ENCODE measurements at places on chromosomes 3 and 15.

GRCh38 chr3:171646357-171647133, 163.7 kb downstream of the PLD1 start:
- no peak for DNase-seq

GRCh38 chr3:116097226-116097625, 348.1 kb downstream of the LSAMP start:
- no peak for DNase-seq

DNA sequence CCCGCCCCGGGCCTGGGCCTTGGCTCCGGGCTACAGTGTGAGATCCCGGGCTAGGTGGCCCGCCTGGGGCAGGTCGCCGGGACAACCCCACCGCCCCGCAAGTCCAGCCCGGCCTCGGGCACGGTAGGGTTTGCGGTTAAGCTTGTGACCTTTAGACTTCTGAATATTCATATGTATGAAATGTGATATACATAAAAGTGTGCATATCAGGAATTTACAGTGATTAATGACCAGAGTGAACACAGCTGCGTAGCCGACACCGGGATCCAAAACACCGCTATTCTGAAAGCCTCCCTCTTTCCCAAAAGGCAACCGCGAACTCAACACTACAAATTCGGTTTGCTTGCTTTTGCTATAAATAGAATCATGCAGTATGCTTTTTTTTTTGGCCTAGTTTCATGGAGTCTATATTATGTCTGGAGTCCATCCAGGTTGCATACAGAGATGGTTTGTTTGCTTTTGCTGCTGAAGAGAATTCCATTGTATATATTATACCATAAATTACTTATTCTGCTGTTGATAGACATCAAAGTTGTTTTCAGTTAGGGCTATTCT, 636 bp upstream of the SNRPA1 start:
- DNase-seq: no peak

DNA sequence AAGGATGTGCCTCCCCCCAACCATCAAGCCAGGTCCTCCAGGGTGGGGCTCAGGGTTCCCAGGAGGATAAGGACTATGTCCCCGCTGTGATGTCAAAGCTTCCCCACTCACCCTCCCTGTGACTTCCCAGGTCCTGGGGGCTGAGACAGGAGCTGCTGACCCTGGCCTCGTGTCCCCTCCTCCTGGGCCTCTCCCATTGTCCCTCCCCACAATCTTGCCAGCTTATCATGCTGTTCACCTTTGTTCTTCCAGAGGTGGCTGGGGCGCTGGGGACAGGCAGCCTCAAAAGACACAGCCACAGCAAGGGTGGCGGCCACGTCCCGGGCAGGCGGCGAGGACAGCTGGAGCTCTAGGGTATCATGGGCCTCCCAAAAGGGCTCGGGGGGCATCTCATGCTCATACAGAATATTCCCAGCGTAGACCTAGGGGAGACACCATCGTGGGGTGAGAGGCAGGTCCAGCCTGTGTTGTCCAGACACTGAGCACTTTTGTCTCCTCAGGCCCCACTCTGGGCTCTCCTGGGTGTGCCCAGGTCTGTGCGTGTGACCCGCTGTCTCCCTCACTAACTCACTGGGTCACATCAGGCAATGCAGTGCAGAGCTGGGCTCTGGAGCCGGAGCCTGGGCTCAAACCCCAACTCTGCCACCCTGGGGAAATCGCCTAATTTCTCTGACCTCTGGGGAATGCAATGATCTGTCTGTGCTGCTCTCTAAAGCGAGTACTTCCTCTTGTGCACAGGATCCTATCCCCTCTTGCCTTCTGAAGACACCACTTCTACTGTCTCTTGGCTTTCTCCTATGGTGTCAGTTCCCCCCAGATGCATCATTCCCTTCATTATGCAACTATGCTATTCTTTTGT, 30.0 kb downstream of the SNX33 start:
- DNase-seq: no peak

DNA sequence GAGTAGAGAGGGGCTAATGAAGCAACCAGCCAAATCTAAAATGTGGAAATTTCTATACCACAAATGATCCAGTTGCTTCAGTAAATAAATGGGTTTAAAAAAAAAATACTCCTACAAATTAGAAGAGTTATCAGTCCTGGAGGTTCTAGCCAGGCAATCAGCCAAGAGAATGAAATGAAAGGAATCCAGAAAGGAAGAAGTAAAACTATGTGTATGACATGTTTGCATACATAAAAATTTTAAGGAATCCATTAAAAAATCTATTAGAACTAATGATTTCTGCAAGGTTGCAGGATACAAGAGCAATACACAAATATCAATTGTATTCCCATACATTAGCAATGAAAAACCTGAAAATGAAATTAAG, 9.6 kb downstream of the MESP2 start:
- DNase-seq: no peak

- no peak for DNase-seq
Observed at GRCh38 chr3:4601892-4602291, 108.7 kb downstream of the ITPR1 start.

DNA sequence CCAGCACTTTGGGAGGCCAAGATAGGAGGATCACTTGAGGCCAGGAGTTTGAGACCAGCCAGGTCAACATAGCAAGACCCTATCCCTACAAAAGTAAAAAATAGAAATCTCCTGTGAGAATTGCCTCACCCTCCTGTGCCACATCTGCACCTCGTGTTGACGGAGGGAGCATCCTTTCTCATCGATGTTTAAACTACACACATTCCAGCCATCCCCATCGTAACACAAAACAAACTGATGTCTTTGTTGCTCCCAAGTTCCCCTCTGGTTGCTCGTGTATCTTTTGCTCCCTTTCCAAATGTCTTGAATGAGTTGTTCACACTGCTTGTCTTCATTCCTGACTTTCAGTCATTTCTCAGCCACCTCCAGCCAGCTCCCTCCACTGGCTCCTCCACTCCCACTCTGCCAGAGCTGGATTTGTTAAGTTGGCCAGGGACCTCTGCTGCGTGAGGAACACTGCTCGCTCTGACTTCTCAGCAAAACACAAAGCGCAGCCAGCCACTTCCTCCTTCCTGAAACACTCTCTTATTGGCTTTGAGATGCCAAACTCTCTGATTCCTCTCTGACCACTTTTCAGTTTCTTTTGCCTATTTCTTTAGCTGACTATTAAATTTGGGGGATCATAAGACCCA, 53.6 kb upstream of the ATP13A3 start:
- no peak for DNase-seq

DNA sequence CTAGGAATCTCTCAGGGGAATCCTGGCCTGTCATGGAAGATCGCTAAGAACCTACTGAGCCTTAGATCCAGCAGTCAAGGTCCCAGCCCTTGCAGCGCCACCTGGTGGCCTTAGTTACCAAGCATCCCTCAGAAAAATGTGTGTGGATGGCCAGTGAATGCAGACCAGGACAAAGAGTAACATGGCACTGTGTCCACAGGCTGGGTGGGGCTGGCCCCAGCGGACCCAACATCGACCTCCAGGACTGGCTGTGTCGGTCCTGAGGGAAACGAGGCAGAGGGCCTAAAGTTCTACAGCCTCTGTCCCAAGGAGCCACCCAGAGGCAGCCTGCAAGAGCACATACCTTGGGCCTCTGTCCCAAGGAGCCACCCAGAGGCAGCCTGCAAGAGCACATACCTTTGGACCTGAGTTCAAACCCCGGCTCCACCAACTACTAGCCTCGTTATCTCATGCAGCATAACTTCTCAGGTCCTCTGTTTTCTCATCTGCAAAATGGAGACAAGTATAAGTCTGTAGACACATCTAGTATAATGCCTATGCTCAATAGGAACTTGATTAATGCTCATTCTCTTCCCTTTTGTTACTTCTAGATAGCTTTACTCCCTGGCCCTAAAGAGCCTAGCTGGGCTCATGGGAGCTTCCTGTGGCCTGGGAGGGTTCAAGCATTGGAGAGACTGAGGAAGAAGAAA, 57.5 kb upstream of the HERC1 start:
- DNase-seq: no peak

DNA sequence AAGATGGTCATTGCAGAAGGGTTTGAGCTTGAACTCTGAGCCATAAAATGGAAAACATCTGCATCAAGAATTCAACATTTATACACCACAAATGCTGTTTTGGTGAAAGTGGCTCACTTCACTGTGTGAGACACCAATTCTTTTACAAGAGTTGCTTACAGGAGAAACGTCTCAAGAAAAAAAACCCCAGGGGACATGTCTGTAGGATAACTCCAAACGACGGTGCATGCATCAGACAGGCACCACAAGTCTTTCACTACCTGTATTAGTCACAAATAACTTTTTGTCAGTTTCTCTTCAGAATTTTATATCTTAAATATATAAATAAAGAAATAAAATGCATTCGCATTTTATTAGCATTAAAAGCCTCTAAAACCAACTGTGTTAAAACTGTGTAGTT, 164.3 kb downstream of the EFHB start:
- no peak for DNase-seq

GRCh38 chr15:94070356-94071295, 160.7 kb upstream of the MCTP2 start:
- DNase-seq: no peak

GRCh38 chr3:107973152-107973551, 117.7 kb downstream of the CD47 start:
- no peak for DNase-seq

- DNase-seq: no peak
Observed at GRCh38 chr15:63447017-63447676, 57.2 kb upstream of the USP3 start.

DNA sequence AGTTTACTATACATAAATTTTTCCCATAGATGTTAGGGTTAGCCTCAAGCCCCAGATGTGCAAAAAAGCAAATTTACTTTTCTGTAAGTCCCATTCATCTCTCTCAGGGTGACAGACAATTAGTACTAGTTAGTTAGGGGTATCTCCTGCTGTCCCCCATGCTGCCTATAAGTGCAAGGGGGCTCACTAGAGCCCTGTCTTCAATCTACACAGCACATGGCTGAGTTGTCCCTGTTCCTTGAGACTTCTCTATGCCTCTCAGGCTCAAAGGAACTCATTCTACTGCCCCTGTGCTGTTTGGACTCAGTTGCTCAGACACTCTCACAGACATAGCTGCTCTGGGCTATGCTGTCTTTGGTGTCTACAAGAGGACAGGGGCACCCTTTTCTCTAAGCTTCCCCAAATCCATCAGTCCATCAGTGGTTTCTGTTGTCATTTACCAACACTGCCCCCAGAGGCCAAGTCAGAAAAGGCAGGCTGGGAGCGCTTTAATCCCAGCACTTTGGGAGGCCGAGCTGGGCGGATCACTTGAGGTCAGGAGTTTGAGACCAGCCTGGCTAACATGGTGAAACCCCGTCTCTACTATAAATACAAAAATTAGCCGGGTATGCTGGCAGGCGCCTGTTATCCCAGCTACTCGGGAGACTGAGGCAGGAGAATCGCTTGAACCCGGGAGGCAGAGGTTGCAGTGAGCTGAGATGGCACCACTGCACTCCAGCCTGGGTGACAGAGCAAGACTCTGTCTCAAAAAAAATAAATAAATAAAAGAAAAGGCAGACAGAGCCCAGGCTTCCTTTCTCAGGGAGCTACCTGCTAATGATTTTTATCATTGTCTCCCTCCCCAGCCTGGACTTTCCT, 31.4 kb upstream of the PRTG start:
- no peak for DNase-seq

DNA sequence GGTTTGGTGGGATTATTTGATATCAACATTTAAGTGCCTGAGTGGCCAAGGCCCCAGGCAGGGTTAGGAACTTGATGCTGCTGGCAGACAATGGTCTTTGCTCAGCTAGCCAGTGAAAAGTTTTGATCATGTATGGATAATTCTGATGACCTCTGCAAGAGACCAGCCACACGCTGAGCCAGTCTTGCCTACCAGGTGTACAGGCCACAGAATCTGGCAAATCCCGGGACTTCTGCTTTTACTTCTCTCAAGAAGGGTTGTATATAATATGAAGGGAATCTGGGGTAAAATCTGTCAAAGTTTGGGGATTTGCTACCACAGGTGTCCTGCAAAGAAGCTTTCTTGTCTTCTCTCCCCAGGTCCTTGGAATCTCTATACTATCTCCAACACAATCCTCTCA, 331.4 kb upstream of the GOLIM4 start:
- no peak for DNase-seq

- DNase-seq: no peak
Observed at GRCh38 chr3:190892395-190892902, 30.0 kb upstream of the GMNC start.

Measured in amygdala (tissue), 56 donors.